Right ventricle myocardium inferior (tissue), 1 donor: ENCODE measurements at places on chromosomes 6 and 20. TPM values are rescaled to one million over a fixed set of nuclear protein-coding genes. Genes with fewer than 3 reads are reported as not detected.
A peak's percentile ranks its signal among the peaks of the same experiment; 100 is the strongest.

GRCh38 chr6:56992703-56993102 is 37.8 kb downstream of the BEND6 start:
- no peak for DNase-seq

- DNase-seq, result no peak
Observed at GRCh38 chr6:113551168-113551567, 306.0 kb upstream of the MARCKS start.

DNA sequence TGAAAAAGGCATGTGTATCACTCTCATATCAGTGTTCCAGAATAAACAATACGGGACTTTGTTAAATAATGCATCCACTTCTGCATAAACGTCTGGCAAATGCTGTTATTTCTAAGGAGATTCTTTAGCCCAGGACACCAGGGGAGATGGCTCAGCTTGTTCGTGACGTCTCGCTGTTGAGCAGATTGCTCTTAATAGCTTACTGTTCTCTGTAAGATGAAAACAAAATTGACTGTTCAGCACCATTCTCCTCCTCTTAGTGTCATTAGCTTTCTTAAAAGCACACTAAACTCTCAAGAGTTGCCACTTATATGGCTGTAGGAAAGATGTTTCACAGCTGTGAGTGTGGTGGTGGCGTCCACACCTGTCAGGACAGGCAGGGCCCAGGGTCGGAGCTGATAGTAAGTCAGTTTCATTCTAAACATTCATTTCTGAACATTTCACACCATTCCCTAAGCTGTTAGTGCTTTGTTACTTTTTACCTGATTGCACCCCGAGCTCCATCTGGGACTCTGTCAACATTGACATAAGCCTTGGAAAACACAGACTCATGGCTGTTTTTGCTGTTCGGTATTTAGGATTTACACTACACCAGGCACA is 132.1 kb downstream of the ZDHHC14 start:
- DNase-seq, result no peak

GRCh38 chr6:87244380-87244779 is 78.0 kb upstream of the SMIM8 start:
- DNase-seq, result no peak

- DNase-seq, result peak; percentile 71
Observed at GRCh38 chr6:1496836-1497760, 107.7 kb downstream of the FOXF2 start.

GRCh38 chr6:89582669-89583325 is 55.8 kb downstream of the LYRM2 start:
- no peak for DNase-seq

DNA sequence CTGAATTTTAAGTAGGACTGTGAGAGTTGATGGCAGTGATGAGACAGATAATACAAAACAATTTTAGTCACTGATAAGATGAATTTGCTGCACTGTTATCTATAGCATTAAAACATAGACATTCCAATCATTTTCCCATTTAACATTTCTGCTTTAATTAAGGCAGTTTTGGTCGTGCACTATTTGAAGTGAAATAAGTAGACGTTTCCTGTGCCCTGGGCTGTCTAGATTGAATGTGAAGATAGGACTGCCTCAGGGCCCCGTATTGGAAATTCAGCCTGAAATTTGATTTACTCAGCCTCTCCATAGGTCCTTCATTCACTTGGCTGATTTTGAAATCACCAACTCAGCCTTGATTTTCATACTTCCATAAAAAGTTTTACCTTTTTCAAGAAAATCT is 48.3 kb downstream of the ARID1B start:
- DNase-seq, result no peak

DNA sequence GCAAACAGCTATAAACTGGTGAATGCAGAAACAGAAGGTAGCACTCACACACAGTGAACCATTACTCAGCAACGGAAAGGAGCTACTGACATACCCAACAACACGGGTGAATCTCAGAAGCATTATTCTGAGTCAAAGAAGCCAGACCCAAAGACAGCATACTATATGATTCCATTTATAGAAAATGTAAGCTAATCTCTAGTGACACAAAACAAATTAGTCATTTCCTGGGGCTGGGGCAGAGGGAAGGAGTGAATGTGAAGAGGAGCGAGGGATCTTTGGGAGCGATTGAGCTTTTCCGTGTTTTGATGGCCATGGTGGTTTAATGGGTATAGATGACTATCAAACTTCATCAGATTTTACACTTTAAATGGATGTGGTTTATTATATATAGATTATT is 614.6 kb downstream of the DHX35 start:
- DNase-seq, result no peak

DNA sequence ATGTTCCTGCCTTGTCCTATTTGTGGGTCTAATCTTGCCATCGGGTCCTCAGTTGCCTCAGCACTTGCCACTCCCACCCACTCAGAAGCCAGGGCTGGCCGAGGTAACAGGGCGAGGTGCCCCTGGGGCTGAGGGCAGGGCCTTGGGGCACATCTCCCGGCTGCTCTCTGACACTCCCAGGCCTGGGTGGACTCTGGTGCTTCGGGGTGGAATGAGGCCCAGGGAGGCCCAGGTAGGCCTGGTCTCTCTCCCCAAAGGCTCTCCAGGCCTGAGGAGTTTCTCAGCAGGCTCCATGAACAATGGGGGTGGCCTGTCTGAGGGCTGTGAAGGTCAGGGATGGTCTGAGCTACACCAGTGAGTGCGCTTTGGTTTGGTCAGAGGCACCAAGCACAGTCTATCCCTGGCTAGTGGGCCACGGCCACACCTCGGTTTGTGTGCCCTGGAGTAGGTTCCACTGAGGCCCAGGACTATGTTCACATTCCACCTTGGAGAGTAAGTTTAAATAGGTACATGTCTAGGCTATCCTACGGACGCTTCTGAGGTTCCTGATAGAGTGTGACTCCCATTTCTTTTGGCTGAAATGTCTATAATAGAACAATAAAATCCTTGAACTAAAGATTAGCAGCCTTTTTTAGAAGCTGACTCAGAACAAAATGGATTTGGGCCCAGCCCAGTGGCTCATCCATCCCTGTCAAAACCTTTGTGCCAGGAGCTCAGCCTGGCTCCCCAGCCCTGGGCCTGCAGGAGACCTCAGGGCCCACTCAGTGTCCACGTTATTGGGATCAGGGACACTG is 78.8 kb downstream of the SLC24A3 start:
- DNase-seq, result no peak

- DNase-seq, result no peak
Observed at GRCh38 chr20:48809673-48810072, 18.1 kb downstream of the PREX1 start.

DNA sequence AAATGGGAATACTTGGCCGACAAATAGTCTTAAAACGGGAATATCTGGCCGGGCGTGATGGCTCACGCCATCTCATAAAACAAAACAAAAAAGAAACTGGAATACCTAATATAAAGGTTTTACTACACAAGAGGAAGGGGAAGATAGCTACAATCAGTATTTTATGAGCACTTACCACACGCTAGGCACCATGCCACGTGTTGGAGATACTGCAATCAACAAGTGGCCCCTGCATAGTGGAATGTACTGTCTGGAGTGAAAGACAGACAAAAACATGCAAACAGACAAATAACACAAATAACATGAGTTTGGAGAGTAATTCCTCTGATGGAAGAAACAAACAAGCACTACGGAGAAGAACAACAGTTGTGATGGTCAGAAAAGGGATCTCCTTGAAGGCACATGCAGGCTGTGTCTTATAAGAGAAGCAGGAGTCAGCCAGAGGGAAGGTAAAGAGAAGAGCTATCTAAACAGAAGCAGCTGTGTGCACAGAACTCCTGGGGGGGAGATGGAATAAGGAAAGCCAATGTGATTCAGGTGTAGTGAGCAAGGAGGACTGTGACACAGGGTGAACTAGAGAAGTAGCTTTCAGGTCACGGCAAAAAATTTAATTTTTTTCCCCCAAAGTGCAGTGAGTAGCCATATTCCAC is 39.1 kb upstream of the AKIRIN2 start:
- DNase-seq, result no peak

- no peak for DNase-seq
Observed at GRCh38 chr6:136426627-136427377, 123.4 kb downstream of the MAP7 start.

DNA sequence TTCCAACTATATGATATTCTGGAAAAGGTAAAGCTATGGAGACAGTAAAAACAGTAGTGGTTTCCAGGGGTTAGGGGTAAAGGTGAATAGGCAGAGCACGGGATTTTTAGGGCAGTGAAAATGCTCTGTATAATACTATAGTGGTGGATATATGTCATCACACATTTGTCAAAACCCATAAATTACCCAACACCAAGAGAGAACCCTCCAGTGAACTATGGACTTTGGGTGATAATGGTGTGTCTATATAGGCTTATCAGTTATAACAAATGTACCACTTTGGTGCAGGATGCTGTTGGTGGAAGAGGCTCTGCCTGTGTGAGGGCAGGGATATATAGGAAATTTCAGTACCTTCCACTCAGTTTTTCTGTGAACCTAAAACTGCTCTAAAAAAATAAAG is 149.9 kb downstream of the GPX5 start:
- no peak for DNase-seq

GRCh38 chr6:16105854-16106253 is 23.0 kb upstream of the MYLIP start:
- DNase-seq, result no peak

DNA sequence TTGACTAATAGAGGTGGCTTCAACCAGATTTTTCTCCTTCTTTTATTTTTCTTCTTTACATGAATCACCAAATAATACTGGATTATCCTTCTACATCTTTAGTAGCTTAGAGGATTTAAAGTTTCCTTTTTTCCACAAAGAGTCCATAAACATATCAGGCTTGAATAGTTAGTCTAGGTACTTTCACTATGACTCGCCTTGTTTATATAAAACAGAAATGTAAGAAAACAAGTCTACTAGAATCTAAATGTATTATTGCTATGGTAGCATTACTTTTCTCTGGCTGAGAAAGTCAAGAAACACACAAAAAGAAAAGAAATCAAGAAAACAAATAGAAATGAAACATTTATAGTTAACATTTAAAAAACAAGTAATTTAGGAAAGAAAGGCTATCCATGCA is 215.2 kb downstream of the PTPRK start:
- DNase-seq, result no peak

DNA sequence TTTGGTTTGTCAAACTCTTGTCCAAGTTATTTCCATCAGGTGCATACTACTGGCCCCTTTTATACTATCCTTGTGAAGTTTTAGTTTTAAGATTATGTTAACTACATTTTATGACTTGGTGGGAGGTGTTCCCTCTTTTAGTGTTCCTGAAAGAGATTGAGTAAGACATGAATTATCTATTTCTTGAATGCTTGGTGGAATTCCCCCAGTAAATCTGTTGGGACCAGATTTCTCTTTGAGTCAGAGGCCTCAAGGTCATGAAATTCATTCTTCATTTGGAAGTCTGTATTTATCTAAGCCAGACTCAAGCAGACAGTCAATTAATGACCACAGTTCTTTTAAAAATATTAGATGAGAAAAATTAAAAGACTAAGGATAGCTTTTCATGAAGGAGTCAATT is 81.3 kb downstream of the MOXD1 start:
- DNase-seq, result no peak

- no peak for DNase-seq
Observed at GRCh38 chr6:37876843-37877242, 57.3 kb downstream of the ZFAND3 start.

- DNase-seq, result no peak
Observed at GRCh38 chr20:45176526-45177267, 2.0 kb downstream of the PI3 start.

GRCh38 chr6:6981681-6982322 is 126.0 kb upstream of the RREB1 start:
- no peak for DNase-seq

- no peak for DNase-seq
Observed at GRCh38 chr6:106802139-106802538, 172.4 kb downstream of the CD24 start.

GRCh38 chr6:29496961-29497360 is 9.2 kb upstream of the MAS1L start:
- no peak for DNase-seq

DNA sequence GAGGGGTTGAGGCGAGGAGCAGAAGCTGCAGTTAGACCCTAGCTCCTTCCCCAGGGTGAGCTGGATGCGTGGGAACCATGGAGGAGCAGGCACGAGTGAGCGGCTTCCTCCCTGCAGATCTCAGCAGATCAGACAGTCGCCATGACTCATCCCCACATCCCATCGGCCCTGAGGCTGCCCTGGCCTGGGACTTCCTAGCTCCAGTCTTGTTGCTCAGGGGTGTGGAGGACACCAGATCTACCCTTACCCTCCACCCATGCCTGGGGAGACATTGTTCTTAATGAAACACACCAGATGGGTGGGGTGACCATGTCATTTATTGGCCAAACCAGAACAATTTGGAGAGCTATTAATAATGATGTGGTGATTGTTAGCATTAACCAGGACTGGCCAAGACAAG is 36.3 kb upstream of the TGM2 start:
- no peak for DNase-seq

DNA sequence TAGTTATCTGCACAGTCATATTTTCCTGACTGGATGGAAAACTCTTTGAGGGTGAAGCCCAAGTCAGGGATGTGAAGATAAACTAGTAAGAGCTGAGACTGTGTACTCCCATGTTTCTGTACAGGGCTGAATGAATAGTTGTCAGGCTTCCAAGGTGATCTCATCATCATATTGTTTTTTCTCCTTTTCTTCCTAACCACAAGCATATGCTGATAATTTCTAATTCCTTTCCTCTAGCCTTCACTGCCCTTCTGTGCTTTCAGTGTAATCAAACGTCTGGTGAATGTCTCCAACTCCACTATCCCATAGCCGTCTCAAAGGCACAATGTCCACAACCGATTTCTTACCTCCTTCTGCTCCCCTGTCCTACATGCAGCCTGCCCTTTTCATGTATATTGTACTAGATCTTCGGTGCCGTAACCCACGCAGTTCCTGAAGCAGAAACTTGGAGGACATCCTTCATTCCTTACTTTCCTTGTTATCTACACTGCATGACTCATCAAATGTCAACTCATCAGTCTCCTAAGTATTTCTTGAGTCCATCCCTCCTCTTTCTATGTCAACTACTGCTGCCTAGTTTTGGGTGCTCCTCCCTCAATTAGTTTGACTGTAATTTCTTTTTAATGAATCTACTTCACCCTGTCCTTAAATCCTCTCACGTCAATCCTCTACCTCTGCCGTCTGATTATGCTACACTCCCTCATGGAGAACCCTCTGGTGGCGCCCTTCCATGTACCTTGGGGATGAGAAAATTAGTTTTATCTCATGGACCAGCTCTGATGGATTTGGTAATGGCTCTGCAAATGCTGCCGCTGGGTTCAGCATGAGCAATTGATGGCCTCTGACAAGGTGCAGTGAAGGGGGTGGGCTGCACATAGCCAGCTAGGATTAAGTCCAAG is 21.9 kb downstream of the NCOA7 start:
- no peak for DNase-seq

PRL gene
- total RNA-seq, result not detected

MDFI gene
- 1.3 TPM for total RNA-seq

DBNDD2 gene
- 364 TPM for total RNA-seq

DLK2 gene
- 1.9 TPM for total RNA-seq

CLPSL1 gene
- total RNA-seq, result not detected

AIF1 gene
- total RNA-seq, result 22.1 TPM

KCNQ5 gene
- not detected for total RNA-seq

BPIFA1 gene
- total RNA-seq, result not detected

EBF4 gene
- total RNA-seq, result 4.7 TPM

SAMD5 gene
- 0.51 TPM for total RNA-seq

PRDM13 gene
- not detected for total RNA-seq

ZFP57 gene
- not detected for total RNA-seq

SAMD3 gene
- 0.95 TPM for total RNA-seq

ADGRB3 gene
- 1.7 TPM for total RNA-seq

OXT gene
- total RNA-seq, result 0.54 TPM

TFAP2A gene
- 0.43 TPM for total RNA-seq

THEMIS gene
- total RNA-seq, result 0.08 TPM

SLC22A16 gene
- total RNA-seq, result 0.32 TPM

RAET1E gene
- 0.27 TPM for total RNA-seq

AKAP12 gene
- 18.1 TPM for total RNA-seq

IL17A gene
- total RNA-seq, result not detected

ADA gene
- 10.7 TPM for total RNA-seq
